Stimulated activated CD4-positive, alpha-beta T cell treated with anti-CD3 and anti-CD28 coated beads, Interleukin-1b, Interleukin-23, amount 100 ng/mL, for 1 hour (primary cell): ENCODE measurements at places on chromosomes 11 and 22.

- no peak for DNase-seq
Measured at GRCh38 chr11:106724293-106724892, 293.9 kb downstream of the GUCY1A2 start.

DNA sequence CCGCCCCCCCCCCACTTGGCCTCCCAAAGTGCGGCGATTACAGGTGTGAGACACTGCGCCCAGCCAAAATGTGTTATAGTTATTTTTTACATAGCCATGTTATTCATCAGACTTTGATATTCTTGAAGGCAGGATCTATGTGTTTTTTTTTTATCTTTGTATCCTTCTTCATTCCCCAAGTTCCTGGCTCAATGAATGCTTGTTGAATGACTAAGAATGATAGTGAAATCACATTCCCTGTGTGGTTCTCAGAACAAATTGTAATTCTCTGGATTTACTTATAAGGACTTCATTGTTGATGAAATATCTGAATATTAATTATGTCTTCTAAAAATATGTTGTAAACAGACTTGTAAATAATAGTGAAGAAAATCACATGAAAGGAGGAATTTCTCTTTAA is 33.5 kb downstream of the MMP7 start:
- DNase-seq = no peak

DNA sequence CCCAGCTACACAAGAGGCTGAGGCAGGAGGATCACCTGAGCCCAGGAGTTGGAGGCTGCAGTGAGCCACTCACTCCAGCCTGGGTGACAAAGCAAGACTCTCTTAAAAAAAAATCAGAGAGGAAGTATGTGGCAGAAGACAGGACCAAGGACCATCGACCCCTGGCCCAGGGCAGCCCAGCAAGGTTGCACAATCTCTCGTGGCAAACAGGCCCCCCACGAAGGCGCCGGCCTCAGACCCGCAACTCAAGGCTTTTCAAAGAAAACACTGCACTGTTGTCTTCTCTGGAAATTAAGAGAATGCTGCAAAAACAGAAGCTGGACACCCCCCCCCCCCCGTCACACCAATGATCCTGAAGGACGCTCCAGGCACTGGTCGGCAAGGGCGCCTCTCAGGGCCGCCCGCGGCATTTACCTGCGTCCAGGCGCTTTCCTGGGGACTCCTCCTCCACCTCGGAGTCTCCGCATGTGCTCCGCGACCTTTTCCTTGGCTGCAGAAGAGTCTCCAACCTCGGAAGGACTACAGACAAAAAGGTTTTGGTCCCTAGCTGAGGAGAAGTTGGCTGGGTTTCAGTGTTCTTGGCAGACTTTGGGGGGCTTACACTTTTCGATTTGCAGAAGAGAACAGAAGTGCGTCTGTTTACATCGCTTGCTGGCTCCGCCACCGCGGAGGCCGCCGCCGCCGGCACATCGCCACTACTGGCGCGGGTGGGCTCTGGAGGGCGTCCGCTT is 40.5 kb downstream of the BRD1 start:
- no peak for DNase-seq

GRCh38 chr11:10667521-10667885 is 26.1 kb downstream of the IRAG1 start:
- DNase-seq = no peak

- no peak for DNase-seq
Measured at GRCh38 chr11:44875037-44875436, 75.6 kb downstream of the TP53I11 start.

DNA sequence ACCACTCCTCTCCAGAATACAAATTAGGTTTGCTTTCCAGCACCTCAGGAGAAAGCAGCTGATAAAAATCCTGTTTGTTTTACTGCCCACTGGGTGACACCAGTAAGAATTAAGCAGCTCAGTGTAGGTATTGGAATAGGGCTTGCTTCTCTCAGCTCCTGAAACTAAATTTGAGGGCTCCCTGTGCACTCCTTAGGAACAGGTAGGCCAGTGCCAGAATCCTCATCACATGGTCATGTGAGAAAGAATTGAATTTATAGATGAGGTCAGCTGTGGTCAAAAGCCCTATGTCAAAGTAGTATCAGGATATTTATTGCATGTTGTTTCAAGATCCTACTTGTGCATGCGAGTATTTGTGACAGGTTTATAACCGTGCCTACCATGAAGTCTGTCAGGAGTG is 1.0 kb downstream of the PRSS23 start:
- DNase-seq = no peak

GRCh38 chr11:2180789-2181370 is 9.3 kb upstream of the TH start:
- no peak for DNase-seq

- DNase-seq = no peak
Measured at GRCh38 chr11:3808861-3809623, 682 bp downstream of the PGAP2 start.

DNA sequence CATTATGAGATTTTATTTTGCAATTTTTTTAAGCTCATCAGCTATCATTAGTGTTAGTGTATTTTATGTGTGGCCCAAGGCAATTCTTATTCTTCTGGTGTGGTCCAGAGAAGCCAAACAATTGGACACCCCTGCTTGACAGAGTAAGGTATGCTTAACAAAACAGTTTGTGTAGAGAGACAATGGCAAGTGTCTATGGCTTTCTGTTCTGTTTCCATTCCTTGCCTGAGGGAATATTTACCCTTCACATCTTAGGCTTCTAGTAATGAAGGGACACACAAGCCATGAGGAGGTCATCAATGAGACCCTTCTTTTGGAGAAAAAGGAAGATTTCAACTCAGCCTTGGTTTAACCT is 1278.4 kb upstream of the TENM4 start:
- DNase-seq = no peak

DNA sequence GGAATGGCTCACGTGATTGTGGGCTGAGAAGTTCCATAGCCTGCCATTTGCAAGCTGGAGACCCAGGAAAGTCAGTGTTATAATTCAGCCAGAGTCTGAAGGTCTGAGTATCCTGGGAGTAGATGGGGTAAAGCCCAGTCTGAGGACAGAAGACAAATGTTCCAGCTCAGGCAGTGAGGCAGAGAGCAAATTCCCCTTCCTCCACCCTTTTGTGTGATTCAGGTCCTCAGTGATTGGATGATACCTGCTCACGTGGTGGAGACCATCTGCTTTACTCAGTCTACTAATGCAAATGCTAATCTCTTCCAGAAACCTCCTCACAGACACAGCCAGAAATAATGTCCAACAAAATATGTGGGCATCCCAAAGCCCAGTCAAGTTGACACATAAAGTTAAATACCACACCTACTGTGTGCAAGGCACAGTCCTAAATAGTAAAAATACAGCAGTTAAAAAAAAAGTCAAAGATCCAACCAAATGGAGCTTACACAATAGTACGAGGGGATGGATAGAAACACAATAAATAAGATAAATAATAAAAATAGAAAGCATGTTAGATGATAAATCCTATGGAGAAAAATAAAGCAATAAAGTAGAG is 13.2 kb upstream of the APOL6 start:
- no peak for DNase-seq

DNA sequence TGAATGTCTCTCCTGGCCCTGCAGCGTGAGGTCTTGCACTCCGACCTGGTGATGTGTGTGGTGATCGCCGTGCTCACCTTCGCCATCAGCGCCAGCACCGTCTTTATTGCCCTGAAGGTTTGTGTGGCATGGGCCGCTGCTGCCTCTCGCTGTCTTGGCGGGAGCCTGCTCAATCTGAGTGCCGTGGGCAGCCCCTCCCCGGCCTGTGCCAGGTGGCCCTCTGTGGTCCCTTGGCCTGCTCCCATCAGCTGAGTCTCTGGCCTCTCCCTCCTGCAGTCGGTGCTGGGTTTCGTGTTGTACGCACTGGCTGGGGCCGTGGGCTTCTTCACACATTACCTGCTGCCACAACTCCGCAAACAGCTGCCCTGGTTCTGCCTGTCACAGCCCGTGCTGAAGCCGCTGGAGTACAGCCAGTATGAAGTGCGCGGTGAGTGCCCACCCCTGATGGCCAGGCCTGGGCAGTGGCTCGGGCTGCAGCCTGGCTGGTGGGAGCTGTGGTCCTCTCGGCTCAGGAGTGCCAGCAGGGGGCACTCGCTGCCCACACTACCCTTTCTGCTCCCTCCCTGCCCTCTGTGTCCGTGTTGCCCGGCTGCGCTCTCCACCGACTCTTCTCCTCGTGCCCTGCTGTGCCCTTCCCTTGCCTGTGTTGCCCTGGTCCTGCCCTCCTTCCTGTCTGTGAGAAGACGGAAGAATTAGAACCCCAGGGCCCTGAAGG is 10.2 kb downstream of the PCNX3 start:
- DNase-seq = no peak

- DNase-seq = no peak
Measured at GRCh38 chr11:73003088-73003487, 139.0 kb downstream of the FCHSD2 start.

GRCh38 chr11:65355013-65355775 is 643 bp downstream of the TIGD3 start:
- peak; percentile 9 for DNase-seq

DNA sequence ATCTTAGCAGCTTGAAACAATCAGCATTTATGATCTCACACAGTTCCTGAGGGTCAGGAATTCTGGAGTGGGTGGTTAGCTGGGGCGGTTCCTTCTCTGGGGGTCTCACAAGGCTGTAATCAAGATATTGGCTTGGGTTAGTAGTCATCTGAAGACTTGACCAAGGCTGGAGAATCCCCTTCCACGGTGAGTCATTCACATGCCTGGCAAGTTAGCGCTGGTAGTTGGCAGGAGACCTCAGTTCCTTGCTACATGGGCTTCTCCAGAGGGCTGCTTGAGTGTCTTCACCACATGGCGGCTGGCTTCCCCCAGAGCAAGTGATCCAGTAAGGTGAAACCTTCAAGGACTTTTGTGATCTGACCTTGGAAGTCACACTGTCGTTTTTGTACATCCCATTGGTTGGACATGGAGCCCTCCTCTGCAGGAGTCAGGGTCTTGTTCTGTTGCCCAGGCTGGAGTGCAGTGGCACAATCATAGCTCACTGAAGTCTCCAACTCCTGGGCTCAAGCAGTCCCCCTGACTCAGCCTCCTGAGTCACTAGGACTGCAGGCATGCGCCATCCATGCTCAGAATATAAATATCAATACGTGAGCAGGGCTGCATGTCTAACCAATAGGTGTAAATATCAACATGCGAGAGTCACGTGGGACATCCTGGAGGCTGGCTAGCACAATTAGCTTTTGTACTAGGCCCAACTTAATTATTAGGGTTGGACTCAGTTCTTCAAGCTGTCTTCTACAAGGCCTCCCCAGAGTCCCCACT is 7.2 kb upstream of the NIPSNAP1 start:
- no peak for DNase-seq

DNA sequence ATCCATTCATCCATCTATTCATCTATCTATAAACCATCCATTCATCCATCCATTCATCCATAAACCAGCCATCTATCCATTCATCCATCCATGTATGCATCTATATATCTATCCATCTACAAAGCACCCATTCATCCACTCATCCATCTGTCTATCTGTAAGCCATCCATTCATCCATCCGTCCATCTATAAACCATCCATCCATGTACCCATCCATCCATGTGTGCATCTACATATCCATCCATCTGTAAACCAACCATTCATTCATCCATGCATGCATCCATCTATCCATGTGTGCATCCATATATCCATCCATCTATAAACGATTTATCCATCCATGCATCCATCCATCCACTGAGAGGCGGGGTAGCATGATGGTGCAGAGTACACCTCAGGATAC is 58.4 kb downstream of the MPPED1 start:
- no peak for DNase-seq

DNA sequence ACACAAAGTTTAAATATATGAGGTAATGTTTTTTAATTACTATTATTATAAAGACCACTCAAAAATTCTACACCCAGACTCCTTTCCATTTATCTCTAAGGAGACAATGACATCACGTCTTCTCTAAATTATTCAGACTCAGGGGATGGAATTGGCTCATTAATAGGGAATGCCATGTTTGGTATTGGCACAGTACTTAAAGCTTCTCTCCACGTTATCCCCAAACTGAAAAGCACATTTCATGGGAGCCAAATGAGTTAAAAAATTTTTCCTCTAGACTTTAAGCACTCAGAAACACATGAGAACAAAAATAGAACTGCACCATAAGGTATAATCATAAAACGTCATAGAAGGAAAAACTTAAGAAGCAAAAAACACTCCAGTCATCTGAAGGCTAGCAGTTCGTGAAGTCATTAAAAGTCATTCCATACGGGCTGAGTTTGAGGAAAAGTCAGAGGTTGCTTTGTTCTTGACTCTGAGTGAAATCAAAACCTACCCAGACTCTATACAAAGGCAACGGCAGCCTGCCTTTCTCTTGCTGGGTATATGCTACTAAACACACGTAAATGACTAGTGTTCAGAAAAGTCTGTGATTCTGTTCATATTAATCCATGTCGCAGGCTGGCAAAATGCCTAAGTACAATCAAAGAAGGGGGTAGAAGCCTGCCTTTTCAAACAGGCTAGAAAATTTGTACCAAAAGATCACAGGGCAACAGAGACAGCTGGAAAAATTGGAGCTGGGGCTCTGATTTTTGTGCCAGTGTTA is 8.7 kb upstream of the MPPED2 start:
- no peak for DNase-seq

- DNase-seq = no peak
Measured at GRCh38 chr22:41478891-41479521, 10.1 kb downstream of the ACO2 start.

DNA sequence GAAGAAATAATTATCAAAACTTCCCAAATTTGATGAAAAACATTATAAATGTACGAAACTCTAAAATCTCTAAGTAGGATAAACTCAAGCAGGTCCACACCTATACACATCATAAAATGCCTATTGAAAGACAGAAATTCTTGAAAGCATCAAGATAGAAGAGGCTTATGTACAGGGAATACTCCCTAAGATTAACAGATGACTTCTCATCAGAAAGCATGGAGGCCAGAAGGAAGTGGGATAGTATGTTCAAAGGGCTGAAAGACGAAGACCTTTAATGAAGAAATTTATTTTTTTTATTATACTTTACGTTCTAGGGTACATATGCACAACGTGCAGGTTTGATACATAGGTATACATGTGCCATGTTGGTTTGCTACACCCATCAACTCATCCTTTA is 45.3 kb upstream of the KCNA4 start:
- no peak for DNase-seq

GRCh38 chr22:24189249-24190158 is 8.2 kb downstream of the SUSD2 start:
- no peak for DNase-seq

- DNase-seq = no peak
Measured at GRCh38 chr22:28448625-28449024, 231.0 kb downstream of the TTC28 start.

DNA sequence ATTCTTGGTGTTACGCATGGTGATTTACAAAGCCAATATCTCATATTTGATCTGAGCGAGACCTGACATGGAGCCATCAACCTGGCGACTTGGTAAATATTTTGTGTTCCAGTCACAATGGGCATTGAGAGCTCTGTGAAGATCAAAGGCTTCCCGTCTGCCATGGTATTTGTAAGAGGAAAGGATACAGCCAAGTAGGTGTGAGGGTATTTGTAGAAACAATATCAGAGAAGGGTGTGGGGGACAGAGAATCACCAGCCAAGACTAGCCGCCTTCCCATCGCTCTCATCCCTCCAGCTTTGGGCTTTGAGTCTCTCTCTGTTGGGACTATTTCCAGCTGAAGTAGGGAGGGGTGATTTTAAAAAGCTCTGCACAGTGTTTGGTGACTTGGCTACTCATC is 173.4 kb upstream of the BDNF start:
- no peak for DNase-seq
